Upper lobe of left lung (tissue), 6 donors: ENCODE measurements at places on chromosomes 2 and 18. TPM values are rescaled to one million over a fixed set of nuclear protein-coding genes. Genes with fewer than 3 reads are reported as not detected.

CCDC141 gene
- total RNA-seq, result 69.0 TPM

GRCh38 chr18:57559314-57559713 lies 27.2 kb downstream of the FECH start:
- no peak for DNase-seq

DNA sequence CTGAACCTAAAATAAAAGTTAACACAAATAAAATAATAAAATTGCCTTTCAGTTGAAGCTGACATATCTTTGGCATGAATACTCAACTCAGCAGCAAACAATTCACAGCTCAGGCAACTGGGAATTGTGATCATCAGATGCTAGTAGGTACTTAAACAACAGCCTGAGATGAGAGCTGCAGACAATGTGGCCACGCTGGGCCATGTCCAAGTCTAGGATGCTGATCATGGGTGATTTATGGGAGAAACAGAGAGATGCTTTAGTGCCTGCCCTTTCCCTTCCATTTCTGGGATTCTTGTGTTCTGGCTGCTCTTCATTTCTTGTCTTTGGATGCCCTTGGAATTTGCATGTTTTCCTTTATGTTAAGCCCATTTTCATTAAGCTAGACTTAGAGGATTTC lies 212.4 kb upstream of the CWC22 start:
- DNase-seq, result no peak

DNA sequence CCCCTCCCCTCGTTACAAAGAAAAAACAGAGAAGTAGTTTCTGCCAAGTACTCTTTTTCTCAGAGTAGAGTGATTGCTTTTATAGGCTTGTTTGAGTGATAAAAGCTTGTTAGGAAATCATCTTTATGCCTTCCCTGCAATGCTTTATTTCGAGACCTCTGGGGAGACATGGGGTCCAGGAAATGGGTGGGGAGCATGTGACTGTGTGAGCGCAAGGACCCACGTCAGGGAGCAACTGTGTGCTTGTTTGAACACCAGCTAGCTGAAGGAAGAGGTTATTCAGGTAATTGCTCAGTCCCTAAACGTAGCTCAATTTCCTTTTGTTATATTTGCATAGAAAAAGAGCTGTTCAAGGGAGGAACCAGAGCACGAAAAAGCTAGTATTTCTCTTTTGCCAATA lies 187.3 kb downstream of the FAM210A start:
- no peak for DNase-seq

GRCh38 chr2:209933499-209934483 lies 68.6 kb upstream of the RPE start:
- no peak for DNase-seq

GRCh38 chr2:233656443-233656842 lies 15.3 kb upstream of the UGT1A9 start:
- DNase-seq, result no peak

- DNase-seq, result no peak
These were observed 66.2 kb downstream of the HNMT start for GRCh38 chr2:138030459-138030858.

DNA sequence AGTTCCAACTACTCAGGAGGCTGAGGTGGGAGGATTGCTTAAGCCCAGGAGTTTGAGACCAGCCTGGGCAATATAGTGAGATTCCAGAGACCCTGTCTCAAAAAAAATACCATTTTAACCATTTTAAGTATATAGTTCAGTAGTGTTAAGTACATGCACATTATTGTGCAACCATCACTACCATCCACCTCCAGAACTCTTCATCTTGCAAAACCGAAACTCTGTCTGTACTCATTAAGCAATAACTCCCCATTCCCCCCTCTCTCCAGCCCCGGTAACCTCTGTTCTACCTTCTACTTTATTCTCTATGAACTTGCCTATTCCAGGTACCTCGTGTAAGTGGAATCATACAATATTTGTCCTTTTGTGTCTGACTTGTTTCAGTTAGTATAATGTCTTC lies 86.4 kb downstream of the GFPT1 start:
- no peak for DNase-seq

- no peak for DNase-seq
These were observed 21.4 kb upstream of the PLEKHM3 start for GRCh38 chr2:208046686-208047085.
